HT-29 (cell line): ENCODE measurements at places on chromosomes 1 and 21.

- DNase-seq = peak; percentile 44
Observed at GRCh38 chr1:226738421-226738994, 574 bp downstream of the ITPKB start.

DNA sequence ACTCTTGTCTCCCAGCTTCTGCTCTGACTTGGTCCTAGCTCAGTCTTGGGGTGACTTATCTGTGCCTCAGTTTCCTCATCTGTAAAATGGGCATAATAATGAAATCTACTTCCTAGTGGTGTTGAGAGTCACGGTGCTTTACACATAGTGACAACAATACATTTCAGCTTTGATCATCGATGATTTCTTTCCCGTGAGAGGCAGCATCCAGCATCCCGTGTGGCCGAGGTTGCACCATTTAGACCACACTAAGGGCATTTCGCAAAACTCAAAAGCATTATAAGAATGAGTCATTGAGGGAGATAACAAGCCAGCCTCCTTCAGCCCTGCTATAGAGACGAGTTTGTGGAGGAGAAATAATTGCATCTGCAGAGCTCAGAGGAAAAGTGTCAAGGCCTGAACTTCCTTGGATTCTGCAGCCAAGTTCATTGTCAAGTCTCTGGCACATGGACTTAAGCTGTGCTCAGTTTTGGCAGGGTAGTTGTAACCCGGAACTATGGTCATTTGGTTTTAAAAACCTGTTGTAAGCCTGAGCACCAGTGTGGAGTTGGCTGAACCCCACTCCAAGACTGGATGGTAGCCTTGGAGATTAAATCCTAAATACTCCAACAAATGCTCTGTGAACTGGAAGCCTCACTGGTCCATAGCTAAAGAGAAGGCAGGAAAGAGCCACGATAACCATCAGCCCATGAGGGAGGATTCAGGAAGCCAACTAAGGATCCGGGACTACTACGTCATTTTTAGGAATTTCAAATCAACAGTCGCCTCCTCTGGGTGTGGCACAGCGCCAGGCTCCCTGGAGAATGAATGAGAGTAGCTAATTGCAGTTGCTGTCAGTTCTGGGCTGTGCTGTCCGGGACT is 64.2 kb downstream of the TCP10L start:
- DNase-seq = peak; percentile 81

GRCh38 chr1:3945222-3945621 is 45.1 kb upstream of the C1orf174 start:
- no peak for DNase-seq

DNA sequence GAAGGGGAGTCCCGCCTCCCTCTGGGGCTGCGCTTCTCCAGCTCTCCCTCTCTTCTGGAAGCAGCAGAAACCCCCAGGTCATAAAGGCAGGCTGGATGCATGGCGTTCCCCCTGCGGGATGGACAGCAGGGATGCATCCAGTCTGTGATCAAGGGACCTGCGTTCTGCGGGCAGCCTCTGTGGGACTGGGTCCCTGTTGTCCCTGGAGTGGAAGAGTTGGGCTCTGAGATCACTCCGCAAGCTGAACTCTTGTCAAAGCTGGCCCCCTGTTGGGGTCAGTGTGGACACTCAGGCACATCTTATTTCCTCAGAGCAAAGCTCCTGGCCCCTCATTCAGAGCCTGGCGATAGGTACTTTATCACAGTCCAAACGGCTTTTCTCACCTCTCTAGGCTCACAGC is 341.2 kb downstream of the PTPRU start:
- no peak for DNase-seq

DNA sequence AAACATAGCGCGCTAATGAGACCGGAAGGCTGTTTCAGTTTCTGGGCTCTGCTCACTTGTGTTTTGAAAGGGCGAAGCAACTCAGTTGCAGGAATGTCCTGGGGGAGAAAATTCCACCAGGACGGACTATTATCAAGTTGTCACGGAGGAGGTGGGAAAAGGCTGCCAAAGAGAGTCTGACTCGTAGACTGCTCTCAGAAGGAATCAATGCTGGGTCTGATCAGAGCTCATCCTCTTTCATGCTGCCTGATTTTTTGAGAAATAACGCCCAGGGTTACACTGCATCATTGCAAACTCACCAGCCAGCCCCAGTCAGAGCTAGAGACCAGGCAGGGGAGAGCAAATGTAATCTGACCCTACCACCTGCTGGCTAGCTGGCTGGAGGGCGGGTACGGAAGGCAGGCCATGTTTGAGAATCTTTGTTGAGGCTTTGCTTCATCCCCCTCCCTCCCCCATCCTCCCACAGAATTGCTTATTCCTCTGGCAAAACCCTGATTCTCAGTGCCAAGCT is 36.4 kb upstream of the BCL9 start:
- peak; percentile 5 for DNase-seq

- DNase-seq = no peak
Observed at GRCh38 chr1:226938903-226939437, 1.1 kb upstream of the COQ8A start.

DNA sequence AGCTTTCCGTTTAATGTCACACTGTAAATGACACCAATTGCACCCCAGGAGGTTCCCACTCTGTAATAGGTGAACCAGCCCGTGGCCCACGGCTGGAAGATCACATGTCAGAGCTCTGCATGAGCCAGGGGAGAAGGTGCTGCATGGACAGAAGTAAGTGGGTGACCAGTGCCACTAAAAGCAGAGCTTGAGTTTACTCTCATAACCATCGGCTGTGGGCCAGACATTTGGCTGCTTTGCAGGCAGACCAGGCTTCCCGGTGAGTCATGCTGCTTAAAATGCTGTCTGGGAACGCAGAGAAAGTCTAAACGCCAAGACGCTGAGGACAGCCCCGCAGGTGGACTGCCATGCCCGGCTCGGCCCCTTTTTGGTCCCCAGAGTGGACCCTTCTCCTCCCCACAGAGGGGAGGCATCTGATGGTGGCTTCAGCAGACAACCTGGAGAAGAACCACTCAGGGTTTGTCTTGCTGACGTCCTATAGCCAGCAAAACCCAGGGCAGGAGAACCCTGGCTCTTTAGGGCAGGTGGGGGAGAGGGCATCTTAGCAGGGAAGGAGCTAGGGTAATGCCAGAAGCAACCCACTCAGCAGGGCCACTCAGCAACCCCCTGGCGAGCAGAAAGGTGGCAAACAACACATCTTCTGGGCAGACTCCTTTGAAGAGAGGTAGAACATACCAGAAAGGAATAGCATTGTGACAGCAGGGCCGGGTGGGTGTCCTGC is 7.3 kb downstream of the KIAA2013 start:
- no peak for DNase-seq

GRCh38 chr1:168312718-168313604 is 32.3 kb downstream of the TBX19 start:
- no peak for DNase-seq

DNA sequence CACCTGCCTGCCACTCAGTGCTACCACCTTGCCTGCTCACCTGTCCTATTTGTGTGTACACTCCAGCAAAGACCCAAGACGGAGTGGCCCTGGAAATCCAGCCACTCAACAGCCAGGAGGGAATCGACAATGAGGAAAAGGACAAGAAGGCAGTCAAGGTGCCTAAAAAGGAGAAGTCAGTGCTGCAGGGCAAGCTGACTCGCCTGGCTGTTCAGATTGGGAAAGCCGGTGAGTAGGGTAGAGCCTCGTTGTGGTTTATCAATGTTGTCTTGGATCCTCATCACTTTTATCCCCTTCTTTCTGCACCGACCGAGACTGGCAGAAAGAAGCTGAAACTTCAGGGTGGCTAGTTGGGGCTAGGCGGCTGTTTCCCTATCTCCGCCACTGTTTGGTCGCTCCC is 61.4 kb upstream of the LAX1 start:
- DNase-seq = no peak

- DNase-seq = peak; percentile 57
Observed at GRCh38 chr1:150066838-150067183, 765 bp upstream of the VPS45 start.

DNA sequence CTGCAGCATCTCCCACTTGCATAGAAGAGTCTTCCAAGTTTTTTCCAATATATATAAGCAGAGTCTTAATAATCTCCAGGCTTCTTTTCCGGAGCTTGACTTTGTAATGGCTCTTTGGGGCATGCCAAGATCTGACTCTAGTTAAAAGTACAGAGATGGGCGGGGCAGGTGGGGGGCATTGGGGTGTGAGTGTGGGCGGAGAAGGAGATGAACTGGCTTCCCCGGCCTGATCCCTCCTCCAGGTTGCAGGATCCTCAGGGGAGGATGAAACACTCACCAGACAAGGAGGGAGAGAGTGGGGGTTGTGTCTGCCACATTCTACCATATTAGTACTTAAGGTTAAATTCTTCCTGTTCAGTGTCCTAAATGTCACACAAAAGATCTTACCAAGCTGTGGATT is 23.0 kb downstream of the S100A10 start:
- DNase-seq = peak; percentile 29

GRCh38 chr21:31203431-31204054 is 140.5 kb downstream of the TIAM1 start:
- DNase-seq = no peak

DNA sequence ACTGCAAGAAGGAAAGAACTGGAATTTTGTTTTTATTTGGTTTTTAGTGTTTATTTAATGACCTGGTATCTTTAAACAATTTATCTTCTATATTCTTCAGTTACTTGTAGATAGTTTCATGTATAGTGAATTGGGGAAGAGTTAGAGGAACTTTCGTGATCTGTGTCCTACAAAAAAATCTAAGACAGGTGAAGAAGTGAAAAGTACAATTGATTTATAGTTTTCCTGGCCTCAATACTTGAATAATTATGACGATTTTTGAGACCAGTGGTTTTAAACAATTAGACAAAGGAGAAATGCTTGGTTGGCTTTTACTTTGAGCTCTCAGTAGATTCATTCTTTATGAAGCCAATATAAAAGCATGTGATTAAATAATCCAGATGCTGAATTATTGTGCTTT is 7.5 kb downstream of the MIER1 start:
- DNase-seq = peak; percentile 43

- no peak for DNase-seq
Observed at GRCh38 chr1:100506217-100506616, 31.7 kb upstream of the GPR88 start.

DNA sequence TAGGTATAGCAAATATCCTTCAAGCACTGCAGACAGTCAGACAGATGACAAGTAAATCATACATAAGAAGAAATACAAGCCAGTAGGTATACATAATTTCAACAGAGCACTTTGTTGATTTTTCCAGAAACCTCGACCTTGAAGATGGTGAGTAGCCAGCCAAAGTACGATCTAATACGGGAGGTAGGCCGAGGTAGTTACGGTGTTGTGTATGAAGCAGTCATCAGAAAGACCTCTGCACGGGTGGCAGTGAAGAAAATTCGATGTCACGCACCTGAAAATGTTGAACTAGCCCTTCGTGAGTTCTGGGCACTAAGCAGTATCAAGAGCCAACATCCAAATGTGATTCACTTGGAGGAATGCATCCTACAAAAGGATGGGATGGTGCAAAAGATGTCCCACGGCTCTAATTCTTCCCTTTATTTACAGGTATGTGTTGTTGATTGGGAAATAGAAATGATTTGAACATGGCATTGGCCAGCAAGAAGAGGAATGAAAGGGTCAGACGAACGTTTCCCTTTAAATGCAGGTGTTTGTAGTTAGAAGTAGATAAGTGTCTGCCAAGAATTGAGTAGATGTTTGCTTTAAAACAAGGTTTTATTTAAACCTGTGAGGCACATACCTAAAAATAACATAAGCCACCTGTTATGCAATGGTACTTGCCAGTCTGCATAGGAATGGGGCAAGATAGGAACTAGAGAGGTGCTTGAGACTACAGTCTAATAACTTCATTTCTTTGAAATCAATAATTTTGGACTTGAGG is 2.7 kb downstream of the PDIK1L start:
- DNase-seq = no peak

DNA sequence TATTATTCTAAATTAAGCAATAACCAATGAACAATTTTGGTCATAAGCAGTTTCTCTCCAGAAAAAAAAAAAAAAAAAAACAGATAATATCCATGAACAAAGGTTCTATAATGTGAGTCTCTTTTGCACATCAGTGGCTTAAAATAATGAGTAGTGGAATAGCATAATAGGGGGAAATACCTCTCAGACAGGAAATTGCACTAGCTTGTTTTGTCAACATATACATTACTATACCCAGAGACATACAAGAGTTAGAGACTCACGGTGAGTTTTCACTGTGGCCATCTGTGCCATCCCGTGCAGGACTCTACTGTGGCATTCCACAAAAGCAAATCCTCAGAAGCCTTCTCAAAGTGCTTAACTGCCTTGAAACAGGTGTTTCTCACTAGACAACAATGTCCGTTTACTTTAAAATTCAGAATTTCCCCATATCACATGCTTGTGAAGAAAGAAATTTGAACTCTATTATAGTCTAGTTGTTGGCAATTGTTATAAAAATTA is 697.9 kb downstream of the USP25 start:
- DNase-seq = no peak

- no peak for DNase-seq
Observed at GRCh38 chr1:219927298-219927955, 930 bp downstream of the SLC30A10 start.

GRCh38 chr1:39529901-39530535 is 38.6 kb downstream of the BMP8A start:
- no peak for DNase-seq

DNA sequence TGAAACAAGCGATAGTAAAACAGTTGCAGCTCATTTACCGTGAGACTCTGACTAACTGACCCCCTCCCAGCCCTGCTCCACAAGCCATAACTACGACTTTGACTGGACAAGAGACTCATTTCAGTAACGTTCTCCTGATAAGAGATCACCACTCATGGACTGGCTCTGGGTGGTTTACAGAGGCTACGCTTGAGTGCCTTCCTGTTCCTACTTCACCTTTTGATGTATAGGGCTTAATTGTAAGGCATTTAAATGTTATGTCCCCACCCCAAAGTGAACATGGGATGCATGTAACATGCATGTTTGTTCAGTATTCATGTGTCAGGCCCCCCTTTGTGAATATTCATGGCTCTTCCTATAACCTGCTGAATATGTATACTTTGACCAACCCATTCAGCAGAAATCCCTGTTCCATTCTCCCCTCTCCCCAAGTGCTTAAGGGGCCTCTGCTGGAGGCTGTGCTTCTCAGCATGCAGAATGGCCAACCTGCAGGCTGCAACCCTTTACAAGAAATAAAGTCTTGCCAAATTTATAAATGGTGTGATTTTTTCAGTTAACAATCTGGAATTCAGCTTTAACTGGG is 50.7 kb upstream of the SPOCD1 start:
- no peak for DNase-seq

GRCh38 chr1:165303386-165303785 is 53.1 kb downstream of the LMX1A start:
- no peak for DNase-seq

GRCh38 chr1:247241691-247242090 is 14.2 kb upstream of the VN1R5 start:
- no peak for DNase-seq

GRCh38 chr1:150798525-150798924 is 9.5 kb downstream of the CTSK start:
- DNase-seq = no peak

GRCh38 chr1:156676114-156676819 is 940 bp downstream of the NES start:
- no peak for DNase-seq

GRCh38 chr1:211762206-211762605 is 68.4 kb downstream of the LPGAT1 start:
- no peak for DNase-seq
